ENCODE measurements at places on chromosomes 12 and 14.

DNA sequence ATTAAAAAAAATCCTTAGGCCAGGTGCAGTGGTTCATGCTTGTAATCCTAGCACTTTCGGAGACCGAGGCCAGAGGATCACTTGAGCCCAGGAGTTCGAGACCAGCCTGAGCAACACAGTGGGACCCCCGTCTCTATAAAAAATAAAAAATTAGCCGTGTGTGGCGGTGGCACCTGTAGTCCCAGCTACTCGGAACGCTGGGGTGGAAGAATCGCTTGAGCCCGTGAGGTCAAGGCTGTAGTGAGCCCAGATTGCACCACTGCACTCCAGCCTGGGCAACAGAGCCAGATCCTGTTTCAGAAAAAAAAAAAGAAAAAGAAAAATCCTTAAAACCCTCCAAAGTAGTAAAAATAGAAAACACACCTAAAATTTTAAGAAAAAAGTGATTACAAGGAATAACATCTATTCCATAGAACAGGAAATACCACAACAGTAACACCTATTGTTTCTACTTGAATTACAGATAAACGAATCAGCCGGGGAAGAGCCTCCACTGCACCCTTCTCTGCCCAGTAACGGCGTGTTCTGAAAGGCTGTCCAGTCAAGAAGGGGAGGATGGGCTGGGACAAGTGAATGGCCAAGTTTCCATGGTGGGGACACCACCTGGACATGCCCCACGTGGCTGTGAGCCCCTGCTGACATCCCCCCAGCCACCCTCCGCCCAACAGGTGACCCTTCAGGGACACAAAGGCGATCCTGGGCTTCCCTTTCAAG is 17.8 kb downstream of the POLE start:
- DNase-seq: no peak

- no peak for DNase-seq
Measured at GRCh38 chr12:63228853-63229252, 77.9 kb upstream of the AVPR1A start.

DNA sequence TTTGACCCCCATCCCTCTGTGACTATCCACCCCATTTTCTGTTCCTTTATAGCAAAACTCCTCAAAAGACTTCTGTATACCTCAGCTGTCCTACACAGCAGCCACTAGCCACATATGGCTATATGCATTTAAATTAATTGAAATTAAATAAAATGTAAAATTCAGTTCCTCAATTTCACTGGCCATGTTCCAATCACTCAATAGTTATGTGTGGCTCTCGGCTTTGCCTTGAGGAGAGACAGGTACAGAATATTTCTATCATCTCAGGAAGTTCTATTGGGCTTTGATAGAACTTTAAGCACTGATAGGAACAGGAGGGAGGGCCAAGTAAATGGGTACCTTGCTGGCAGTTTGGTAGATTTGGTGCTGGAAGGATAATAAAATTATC is 280.3 kb upstream of the AMIGO2 start:
- no peak for DNase-seq

DNA sequence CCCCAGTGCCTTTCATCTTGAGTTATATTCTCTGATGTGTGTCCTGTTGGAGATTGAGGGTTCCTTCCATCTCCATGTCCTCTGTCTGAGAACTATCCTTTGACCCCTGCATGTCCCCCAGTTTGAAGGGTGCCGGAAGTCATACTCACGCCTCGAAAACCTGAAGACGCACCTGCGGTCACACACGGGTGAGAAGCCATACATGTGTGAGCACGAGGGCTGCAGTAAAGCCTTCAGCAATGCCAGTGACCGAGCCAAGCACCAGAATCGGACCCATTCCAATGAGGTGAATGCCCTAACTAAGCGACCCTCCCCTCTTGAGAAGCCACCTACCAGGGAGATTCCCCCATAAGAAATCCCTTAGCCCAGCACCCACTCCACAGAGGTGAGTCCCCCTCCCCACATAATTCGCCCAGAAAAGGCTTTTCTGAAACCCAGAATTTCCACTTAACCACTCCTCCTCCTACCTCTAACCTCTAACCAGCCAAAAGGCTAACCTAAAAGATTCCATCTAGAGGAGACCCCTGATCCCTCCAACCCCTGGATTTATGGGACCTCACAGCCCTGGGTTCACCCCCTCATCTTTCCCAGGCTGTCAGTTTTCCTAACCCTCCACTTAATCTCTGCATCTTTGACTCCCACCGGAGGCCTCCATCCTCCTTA is 7.8 kb downstream of the GLI1 start:
- DNase-seq: no peak

DNA sequence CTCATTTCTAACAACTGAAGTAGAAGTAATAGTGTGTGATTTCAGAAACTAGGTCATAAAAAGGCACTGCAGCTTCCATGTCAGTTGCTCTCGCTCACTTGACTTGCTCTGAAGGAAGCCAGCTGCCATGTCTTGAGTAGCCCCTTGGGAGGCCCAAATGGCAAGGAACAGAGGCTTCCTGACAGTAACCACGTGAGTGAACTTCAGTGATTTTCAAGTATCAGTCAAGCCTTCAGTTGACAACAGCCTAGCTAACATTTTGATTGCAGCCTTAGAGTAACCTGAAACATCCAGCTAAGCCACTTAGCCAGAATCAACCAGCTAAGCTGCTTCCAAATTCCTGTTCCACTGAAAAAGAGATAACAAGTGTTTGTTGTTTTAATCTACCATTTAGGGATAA is 26.7 kb downstream of the TOGARAM1 start:
- DNase-seq: no peak

DNA sequence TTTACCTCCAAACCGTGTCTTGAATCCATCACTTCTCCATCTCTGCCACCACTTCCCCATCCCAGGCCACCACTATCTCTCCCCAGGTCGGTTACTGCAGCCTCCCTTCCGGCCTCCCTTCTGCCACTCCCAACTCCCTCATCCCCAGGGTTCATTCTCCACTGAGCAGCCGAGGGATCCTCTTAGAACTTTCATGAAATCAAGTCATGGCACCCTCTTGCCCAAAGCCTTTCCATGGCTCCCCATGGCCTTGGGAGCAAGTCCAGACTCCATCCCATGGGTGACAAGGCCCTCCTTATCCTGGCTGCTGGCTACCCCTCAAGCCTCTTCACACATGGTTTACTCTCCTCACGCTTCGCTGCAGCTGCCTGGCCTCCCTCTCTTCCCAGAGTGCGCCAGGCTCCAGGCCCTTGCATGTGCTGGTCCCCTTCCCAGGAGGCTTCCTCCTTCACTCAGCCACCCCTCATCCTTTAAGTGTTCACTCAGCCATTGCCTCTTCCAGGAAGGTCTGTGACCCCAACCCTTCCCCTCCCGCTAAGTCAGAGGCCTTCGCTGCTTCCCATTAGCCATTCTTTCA is 17.9 kb upstream of the SH2B3 start:
- no peak for DNase-seq

- peak; percentile 69 for DNase-seq
Measured at GRCh38 chr12:131872154-131873051, 22.0 kb upstream of the ULK1 start.

DNA sequence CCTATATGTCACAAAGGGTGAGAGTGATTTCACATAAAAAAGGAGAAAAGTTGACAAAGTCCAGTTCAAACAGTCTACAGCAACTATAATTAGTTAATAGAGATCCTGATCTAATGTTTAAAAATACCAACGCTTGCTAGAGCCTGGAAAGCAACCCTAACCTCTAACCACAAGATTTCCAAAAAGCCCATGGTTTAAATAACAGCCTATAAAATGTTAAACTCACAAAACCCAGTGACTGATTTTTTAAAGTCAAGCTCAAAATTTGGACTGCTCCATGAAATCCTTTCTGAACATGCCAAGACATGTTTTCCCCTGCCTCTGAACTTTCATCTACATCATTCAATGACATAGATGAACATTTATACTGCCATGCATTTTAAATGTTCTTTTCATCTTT is 81.6 kb downstream of the PLEKHG7 start:
- no peak for DNase-seq

GRCh38 chr14:88234442-88234841 is 88.6 kb downstream of the KCNK10 start:
- no peak for DNase-seq

GRCh38 chr12:18718462-18718861 is 19.4 kb downstream of the PLCZ1 start:
- no peak for DNase-seq

- DNase-seq: peak; percentile 36
Measured at GRCh38 chr14:23301969-23302289, 730 bp downstream of the PPP1R3E start.

DNA sequence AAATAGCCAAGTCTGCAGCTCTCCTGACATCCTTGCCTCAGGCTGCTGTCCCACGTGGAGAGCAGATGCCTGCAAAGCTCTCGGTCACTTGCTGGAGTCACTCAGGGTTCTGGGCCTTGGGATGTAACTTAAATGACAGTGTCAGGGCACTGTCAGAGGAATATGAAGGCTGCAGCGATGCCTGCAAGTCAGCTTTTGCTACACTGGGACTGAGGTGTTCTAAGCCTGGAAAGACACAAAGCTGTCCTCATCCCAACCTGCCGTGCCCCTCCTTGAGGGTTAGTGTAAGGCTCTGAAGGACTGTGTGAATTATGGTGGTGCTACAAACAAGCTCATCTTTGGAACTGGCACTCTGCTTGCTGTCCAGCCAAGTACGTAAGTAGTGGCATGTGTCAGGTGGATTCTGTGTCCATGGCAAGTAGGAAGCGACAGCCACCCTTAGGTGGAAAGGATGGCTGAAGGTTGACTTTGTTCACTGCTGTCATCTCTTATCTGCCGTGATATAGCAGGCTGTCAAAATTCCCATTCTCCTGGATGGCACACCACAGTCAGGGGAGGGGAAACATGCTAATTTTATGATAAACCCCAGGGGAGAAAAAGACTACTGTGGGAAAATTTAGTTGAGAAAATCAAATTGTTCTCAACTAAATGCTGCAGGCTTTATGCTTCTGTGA is 79.9 kb downstream of the DAD1 start:
- DNase-seq: no peak

GRCh38 chr12:92764831-92765230 is 62.0 kb downstream of the PLEKHG7 start:
- DNase-seq: no peak

DNA sequence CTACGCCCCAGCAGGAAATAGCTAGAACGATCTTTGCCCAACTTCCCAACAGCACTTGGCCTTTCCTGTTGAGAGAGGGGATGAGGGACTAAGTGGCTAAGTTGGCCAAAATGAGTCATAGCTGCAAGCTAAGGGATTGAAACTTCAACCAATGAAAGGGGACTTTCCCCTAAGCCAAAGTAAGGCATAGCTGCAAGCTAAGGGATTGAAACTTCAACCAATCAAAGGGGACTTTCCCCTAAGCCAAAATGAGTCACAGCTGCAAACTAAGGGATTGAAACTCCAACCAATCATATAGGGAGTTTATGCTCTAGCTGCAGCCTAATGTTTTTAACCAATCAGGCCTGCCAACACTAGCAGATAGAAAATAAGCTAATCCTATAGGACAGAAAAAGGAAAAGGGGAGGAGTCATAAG is 100.5 kb upstream of the SSTR1 start:
- no peak for DNase-seq

Measured in HS-5 (cell line).